ENCODE measurements at places on chromosomes 16 and 17.

GRCh38 chr16:80604600-80605355 lies 64.0 kb downstream of the DYNLRB2 start:
- DNase-seq = no peak

DNA sequence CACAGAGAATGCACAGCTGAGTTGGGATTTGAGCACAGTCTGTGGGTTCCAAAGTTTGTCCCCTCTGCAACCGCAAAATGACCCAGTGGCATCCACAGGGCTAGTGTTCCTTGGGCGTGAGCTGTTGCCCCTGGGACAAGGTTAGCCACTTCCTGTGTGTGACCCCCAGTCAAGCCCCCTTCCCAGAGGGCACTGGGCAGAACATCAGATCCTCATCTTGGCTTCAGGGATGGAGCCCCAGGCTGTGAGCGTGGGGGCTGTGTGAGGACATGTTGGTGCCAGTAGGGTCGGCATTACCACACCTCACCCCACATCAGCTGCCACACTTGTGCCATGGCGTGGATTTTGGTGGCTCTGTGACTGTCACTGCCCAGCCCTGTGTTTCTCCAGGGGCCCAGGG lies 55.3 kb downstream of the USP22 start:
- no peak for DNase-seq

- DNase-seq = no peak
Observed at GRCh38 chr17:61784510-61784909, 78.8 kb downstream of the BRIP1 start.

GRCh38 chr16:86727131-86727530 lies 148.8 kb downstream of the FOXL1 start:
- DNase-seq = no peak

DNA sequence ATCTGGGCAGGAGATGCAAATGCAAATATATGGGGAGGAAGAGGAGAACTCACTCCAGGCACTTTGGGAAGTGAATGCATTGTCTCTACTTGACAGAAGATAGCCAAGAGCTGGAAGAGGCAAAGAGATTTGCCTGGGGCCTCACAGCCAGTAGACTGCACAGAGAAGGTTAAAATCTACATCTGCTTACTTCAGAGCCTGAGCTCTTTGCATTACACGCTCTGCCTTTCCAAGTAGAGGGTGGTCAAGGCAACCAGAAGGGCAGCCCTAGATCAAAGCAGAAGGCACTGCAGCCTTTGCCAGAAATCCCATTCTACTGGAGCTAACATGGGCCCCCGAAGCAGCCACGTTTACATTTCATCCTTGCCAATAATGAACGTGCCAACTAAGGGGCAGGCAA lies 407.2 kb upstream of the CCL2 start:
- DNase-seq = no peak

DNA sequence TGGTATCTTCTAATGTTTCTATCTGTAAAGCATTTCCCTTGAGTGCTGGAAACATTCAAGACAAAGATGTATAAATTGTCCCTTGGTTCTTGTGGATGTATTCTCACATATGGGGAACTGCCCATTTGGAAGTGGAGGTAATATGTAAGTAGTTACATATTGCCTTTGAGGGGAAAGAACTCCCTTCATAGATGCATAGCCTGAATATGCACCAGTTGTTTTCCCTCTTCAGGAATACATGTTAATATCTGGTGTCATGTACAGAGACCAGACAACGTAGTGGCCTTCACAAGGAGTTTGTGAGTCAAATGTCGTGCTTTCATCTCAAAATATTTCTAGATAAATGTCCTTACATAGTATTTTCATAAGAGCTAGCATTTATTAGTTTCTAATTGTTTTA lies 213.5 kb downstream of the BCAS3 start:
- DNase-seq = no peak

- no peak for DNase-seq
Observed at GRCh38 chr16:50274326-50275097, 8.2 kb downstream of the ADCY7 start.

GRCh38 chr17:81381632-81382577 lies 13.4 kb upstream of the BAHCC1 start:
- no peak for DNase-seq

GRCh38 chr16:11781773-11782172 lies 15.3 kb downstream of the ZC3H7A start:
- DNase-seq = no peak

Data from esophagus squamous epithelium (tissue), 5 donors.